ENCODE measurements at places on chromosomes 16 and 17.

DNA sequence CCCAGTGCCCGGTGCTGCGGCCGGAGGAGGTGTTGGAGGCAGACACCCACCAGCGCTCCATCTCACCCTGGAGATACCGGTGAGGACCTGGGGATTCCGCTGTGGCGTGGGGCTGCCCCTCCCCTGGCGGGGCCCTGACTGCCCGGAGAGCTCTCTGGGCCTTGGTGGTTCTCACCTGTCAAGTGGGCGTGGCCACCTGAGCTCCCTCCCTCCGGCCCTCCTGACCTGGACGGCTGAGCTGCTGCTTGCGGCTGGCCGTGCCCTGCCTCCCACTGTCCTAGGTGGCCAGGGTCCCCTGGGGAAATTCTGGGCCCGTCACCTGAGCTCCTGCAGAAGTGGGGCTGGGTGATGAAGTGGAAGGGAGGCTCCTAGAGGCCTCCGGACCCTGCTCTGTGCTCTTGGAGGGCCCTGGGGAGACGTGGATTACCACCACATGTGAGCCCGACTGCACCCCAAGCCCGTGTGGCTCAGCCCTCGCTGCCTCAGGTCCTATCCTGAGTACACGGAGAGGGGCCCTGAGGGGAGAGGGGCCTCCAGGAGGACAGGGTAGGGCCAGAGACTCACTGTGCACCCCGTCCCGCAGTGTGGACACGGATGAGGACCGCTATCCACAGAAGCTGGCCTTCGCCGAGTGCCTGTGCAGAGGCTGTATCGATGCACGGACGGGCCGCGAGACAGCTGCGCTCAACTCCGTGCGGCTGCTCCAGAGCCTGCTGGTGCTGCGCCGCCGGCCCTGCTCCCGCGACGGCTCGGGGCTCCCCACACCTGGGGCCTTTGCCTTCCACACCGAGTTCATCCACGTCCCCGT, 1.1 kb downstream of the IL17C start:
- no peak for DNase-seq

- no peak for DNase-seq
Measured at GRCh38 chr16:52251495-52251894, 295.4 kb downstream of the TOX3 start.

- no peak for DNase-seq
Measured at GRCh38 chr16:2598133-2598641, 60.4 kb downstream of the PDPK1 start.

- DNase-seq: no peak
Measured at GRCh38 chr17:73265646-73266640, 4.3 kb upstream of the CPSF4L start.

GRCh38 chr16:55760310-55761001, 72.4 kb downstream of the CES1 start:
- no peak for DNase-seq

- DNase-seq: no peak
Measured at GRCh38 chr17:14268264-14268663, 31.6 kb upstream of the CDRT15 start.

GRCh38 chr17:81210868-81211267, 11.9 kb downstream of the CEP131 start:
- no peak for DNase-seq

DNA sequence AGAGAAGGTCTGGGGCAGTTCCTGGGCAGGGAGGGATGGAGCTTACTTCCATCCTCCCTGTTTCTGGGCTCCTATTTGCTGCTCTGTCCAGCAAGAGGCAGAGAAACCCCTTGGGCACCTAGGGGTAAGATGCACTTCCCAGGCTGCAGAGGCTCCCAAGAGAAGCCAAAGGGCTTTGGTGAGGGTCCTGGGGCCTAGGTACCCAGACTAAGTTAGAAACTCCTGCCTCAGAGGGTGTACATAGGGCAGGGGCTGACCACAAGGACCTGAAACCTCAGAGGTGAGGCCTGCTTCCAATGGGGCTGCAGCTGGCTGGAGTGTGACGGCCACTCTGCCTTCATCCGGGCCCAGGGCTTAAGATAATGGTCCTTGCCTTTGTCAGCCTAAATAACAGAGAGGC, 1.6 kb upstream of the ARMC7 start:
- no peak for DNase-seq

DNA sequence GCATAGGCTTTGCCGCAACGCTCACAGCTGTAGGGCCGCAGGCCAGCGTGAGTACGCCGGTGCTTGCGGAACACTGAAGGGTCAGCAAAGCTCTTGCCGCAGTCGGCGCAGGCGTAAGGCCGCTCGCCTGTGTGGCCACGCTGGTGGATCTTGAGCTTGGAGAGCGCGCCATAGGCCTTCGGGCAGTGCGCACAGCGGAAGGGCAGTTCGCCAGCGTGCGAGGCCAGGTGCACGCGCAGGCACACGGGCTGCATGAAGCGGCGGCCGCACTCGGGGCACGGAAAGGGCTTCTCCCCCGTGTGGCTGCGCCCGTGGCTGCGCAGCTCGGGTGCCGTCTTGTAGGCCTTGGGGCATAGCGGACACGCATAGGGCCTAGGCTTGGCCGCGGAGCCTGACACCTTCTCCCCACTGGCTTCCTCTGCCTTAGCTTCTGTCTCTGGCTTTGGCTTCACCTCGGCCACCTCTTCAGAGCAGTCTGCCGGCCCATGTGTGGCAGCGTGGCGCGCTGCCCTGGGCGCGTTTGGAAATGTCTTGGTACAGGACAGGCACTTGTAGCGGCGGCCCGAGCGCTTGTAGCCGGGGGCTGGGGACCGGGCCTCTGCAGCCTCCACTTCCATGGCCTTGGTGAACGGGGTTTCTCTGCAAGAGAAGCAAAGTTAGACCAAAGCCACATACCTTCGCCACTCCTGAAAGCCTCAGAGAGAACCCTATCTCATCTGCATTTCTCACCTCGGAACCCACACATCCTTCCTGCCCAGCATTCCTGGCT, 10.0 kb downstream of the ZNF668 start:
- peak; percentile 33 for DNase-seq

Measured in activated T-cell treated with anti-CD3 and anti-CD28 coated beads, Interleukin-2, amount 50 U/mL, for 1 hour (primary cell).